ENCODE measurements at places on chromosomes 4 and X.

DNA sequence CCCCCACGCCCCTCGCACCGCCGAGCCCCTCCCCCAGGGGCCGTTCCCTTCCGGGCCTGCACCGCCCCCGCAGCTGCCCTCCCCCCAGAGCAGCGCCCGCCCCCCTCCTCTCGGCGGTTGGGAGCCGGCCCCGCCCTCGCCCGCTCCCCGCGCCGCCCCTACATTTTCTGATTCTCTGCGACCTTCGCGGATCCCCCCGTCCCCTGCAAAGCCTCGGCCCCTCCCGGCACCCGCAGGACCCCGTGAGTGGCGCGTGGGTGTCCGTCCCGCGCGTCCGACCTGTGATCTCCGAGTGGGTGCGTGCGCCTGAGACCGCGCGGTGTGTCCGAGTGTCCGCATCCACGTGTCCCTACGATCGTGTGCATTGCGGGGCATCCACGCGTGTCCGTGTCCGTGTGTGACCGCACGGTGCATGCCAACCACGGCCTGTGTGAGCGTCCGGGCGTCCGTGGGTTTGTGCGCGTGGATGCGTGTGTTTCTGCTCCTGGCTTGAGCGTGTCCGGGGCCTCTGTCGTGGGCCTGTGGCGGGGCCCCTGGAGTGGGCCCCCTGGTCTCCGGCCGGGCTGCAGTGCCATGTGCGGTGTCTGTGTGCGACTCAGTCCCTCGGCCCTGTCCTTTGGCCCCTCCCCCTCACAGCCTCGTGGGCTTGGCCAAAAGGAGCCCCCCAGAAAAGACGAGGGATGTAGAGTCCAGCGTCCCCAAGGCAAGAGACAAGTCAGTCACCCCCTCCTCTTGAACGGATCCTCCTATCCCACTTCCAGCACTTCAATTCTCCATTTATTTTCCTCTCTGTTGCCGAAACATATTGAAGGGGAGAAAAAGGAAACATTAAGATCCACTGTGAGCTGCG lies 8.8 kb upstream of the NKX1-1 start:
- DNase-seq: no peak

GRCh38 chrX:24732766-24733500 lies 39.2 kb downstream of the POLA1 start:
- no peak for DNase-seq

GRCh38 chr4:165678236-165678935 lies 194.7 kb upstream of the TLL1 start:
- no peak for DNase-seq

GRCh38 chr4:131339137-131339536 lies 1810.0 kb upstream of the PCDH10 start:
- DNase-seq: no peak

Data from fibroblast of villous mesenchyme (primary cell).